Activated naive CD4-positive, alpha-beta T cell treated with anti-CD3 and anti-CD28 coated beads, Interleukin-2, amount 50 U/mL, for 16 hours (primary cell): ENCODE measurements at places on chromosomes 3 and 15.
A peak's percentile ranks its signal among the peaks of the same experiment; 100 is the strongest.

- no peak for DNase-seq
Observed at GRCh38 chr3:108305484-108306172, 9.3 kb downstream of the HHLA2 start.

DNA sequence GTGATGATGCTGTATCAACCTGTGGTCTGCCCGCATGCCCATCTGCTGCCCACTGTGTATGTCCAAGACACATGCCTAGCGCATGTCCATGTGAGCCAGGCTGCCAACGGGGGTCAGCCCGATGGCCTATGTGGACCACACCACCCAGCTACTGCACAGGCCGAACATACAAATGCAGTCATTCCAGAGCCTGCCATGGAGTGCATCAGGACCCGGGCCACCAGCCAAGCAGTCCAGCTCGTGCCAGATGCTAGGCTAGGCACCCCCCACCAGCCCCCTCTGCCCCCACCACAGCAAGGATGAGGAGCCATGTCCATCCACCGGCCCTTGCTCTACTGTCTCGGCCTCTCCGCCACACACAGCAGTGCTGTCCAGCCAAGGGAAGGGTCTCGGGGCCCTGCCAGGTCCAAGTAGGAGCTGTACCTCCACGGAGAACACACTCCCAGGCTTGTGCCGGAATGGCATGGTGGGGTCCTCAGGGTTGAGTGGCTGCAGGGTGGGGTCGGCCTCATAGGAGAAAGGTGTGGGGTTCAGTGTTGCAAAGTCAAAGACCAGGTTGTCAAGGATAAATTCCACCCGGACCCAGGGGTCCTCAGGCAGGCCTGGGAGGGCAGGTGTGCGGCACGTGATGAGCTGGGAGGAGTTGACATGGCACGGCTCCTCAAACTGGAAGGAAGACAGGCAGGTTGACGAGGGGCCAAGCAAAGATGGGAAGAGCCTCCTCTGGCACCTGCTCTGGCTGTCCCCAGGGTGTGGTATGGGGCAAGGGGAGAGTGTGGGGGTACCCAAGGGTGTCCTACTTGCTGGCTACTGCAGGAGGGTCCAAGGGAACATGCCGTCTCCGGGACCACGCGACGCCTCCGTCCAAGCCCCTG is 15.3 kb downstream of the PLXNB1 start:
- DNase-seq, result no peak

- DNase-seq, result no peak
Observed at GRCh38 chr15:68186671-68187397, 18.3 kb downstream of the CALML4 start.

GRCh38 chr3:128487538-128487812 is 5.5 kb downstream of the GATA2 start:
- no peak for DNase-seq

- DNase-seq, result no peak
Observed at GRCh38 chr3:170079536-170080165, 41.9 kb downstream of the GPR160 start.

GRCh38 chr15:79092382-79092781 is 1.8 kb upstream of the RASGRF1 start:
- no peak for DNase-seq

GRCh38 chr3:184603151-184604030 is 41.8 kb downstream of the EPHB3 start:
- DNase-seq, result no peak

DNA sequence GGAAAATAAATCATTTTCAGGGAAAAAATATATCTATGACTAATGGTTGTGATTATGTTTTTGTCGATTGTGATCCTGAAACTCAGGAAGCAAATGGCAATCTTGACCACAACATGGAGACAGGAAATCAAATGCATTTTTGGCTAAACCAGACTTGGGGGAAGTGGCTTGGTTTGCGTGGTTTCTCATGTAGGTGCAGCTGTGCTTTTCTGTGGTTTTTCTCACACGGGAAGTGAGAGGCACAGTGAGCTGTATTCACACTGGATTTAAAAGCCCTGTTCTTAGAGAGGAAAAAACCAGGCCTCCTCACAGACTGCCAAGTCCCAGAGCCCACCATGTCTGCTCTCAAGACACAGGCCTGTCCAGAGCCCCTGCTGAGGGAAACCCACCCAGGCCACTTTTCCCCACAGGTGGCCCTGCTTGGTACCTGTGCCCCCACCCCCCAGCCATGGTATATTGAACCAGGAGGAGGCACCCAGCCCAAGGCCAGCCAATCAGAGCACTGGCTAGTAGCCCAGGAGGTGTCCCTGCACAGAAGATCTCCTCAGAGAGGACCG is 46.1 kb downstream of the BTD start:
- no peak for DNase-seq

- no peak for DNase-seq
Observed at GRCh38 chr3:107227091-107227490, 150.1 kb upstream of the CCDC54 start.

DNA sequence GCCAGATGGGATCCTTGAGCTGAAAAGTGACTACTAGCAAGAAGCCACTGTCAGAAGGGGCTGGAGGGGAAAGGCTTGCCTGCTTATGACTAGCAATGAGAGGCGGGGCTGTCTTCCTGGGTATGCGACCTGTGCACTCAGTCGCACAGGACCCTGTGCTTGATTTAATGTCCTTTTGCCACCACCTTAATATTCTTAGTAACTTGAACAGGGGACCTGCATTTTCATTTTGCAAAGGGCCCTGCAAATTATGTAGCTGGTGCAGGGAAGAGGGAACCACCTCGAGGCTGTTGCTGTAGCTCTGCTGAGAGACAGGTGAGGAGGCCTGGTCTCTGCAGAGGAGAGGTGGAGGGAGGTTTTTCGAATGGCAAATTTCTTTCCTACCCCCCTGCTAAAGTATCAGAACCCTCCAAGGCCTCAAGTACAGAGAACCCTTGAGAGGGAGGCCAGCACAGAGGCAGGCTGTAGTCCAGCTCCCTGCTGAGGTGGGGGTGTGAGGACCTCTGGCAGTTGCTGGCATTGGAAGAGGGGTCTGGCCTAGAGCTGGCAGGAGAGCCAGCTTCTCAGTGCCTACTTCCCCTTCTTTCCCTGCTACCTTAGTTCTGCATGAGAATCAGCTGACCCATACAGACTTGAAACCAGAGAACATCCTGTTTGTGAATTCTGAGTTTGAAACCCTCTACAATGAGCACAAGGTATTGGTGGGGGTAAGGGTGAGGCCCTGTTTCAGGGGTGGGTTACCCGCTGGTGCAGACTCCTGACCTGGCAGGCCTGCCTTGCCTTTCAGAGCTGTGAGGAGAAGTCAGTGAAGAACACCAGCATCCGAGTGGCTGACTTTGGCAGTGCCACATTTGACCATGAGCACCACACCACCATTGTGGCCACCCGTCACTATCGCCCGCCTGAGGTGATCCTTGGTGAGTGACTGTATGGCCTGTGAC is 11.4 kb downstream of the CLK3 start:
- DNase-seq, result no peak

DNA sequence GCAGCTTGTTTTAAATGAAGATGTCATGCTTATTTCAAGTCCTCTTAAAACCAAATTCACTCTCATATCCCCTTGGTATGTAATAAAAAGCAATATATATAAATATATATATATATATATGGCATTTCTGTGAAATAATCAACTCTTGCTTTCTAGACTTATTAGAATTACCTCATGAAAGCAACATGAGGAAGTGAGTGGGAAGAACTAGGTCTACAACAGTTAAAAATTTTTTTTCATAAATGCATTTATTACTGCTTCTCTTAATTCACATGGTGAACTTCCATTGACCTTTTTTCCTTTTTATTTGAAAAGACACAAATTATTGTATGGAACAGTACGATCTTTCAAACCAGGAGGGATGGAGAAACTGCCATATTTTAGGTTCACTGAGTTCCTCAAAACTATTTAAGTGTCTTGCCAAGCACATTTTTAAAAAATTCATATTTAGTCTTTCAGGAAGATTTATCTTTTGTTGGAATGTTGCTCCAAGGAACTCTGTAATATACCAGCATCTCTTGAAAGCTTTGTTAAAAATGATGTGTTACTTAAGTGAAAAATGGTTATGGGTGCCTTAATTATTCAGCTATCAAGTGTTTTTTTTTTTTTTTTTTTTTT is 185.2 kb downstream of the GHSR start:
- no peak for DNase-seq

GRCh38 chr15:56741541-56741940 is 8.2 kb upstream of the ZNF280D start:
- DNase-seq, result no peak

DNA sequence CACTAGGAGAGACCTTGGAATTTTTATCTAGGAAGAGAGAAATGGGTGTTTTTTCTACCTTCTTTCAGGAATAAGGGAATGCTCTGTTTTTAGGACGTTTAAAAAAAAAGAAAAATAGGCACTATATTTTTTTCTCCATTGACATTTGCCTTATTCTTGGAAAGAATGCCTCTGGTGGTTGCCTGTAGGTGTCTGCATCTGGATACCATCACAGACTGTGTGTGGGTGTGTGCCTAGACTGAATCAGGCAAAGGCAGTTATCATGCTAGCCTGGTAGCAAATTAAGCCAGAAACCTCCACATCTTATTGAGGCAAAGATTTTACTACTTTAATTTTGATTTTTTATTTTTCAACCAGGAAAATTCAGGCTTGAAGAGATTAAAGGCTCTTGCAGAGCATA is 513.6 kb upstream of the KCNMB2 start:
- DNase-seq, result no peak

- no peak for DNase-seq
Observed at GRCh38 chr3:73813291-73813690, 188.6 kb upstream of the PDZRN3 start.

DNA sequence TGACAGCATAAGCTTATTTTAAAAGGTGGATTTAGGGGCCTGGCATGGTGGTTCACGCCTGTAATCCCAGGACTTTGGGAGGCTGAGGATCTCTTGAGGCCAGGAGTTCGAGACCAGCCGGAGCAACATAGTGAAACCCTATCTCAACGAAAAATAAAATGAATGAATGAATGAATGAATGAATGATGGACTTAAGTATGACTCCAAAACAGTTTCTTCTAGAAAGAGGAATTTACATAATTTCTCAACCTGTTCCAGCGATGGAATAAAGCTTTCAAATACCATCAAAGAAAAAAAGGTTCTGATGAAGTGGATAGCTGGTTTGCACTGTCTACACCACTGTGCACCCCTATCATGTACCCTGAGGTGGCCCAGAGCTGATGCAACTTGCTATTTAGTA is 20.1 kb upstream of the NR2C2 start:
- DNase-seq, result no peak

DNA sequence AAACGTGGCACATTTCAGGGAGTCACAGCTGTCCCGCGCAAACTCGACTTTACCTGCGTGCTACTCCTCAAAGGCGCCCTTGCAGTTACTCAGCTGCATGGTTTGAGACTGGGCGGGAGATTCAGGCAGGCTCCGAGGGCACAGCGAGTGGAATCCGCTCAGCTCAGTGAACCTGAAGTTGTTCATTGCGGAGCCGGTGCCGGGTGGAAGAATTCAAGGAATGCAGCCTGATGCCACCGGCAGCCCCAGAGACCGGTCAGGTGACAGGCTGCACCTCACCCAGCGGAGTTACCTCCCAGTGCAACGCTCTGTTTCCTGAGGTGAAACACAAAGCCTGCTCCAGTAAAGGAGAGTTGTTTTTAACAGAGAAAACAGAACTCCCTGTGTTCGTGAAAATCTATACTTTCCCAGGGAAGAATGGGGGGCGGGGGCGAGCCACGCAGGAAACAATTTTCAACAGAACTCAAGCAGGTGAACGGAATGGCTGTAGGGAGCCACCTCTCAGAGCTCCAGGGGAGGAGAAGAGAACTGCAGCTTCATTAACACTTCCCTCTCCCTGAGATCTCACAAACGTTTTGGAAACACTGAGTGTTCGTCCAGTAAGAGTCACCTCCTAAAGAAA is 3.8 kb downstream of the VEPH1 start:
- DNase-seq, result no peak

DNA sequence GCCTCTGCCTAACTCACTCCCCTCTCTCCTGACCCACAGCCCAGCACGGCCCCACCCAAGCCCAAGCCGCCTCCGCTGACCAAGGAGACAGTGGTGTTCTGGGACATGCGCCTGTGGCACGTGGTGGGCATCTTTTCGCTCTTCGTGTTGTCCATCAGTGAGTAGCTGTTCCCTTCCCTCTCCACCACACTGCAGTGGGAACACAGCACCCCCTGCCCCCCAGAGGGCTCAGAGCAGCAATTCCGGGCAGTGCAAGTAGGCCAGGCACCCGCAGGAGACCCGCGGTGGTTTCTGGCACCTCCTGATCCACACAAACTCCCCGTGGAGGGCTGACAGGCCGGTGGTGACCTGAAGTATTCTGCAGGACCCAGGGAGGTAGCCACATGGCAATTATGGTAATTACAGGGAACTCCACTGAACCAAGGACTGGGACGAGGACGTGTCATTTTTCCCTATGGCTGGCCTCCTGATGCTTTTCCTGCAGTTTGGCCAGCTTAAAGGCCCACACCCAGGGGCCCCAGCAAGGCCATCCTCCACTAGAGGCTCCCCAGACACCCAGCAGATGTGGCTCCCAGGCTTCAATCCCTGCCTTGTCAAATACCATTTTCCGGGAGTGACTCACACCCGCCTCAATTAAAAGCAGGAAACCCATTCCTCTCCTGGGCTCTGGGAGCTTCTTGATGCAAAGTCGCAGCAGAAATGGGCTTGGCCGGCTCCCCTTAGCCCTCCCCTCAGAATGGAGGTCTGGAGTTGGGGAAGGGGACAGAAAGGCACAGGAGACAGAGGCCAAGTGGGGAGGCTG is 4.8 kb downstream of the TMIE start:
- peak; percentile 5 for DNase-seq

DNA sequence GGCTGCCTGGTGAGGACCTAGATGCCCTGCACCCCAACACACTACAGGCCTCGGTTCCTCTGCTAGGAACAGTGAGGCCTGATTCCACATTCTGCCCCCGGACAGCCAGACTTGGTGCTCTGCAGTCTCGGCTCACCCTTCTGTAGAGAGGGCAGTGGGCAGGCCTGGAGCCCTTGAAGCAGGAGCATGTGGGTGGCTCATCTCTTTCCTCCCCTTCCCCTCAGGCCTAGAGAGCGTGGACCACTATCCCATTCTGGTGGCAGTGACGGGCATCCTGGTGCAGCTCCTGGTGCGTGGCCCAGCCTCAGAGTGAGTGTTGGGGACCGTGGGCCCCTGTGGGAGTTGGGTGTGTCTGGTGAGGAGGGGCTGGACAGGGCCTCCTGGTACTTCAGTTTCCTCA is 3.3 kb downstream of the AMIGO3 start:
- DNase-seq, result no peak

- no peak for DNase-seq
Observed at GRCh38 chr3:57627976-57628375, 30.8 kb upstream of the ARF4 start.

GRCh38 chr3:66196633-66197032 is 24.2 kb upstream of the SLC25A26 start:
- no peak for DNase-seq

DNA sequence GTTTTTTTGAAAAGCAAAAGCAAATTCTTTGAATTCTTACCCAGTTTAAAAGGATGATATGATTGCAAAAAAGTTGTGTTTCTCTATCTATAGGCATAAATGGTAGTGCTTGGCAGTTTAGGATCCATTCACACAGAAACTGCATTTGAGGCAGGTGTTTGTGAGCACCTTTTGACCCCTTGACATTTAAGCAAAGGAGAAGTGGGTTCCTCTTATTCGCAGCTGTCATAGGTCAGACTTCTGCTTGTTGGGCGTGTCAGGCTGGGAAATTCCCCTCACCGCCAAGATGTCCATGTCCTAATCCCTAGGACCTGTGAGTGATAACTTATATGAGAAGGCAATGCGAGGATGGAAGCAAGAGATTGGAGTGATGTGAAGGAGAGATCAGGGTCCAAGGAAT is 67.4 kb downstream of the SH3GL3 start:
- no peak for DNase-seq

- DNase-seq, result no peak
Observed at GRCh38 chr15:48796930-48797329, 13.9 kb downstream of the CEP152 start.

- DNase-seq, result no peak
Observed at GRCh38 chr15:40439960-40440742, 602 bp upstream of the BAHD1 start.
